ENCODE measurements at places on chromosomes 12 and 14. TPM values are rescaled to one million over a fixed set of nuclear protein-coding genes. Genes with fewer than 3 reads are reported as not detected.

DNA sequence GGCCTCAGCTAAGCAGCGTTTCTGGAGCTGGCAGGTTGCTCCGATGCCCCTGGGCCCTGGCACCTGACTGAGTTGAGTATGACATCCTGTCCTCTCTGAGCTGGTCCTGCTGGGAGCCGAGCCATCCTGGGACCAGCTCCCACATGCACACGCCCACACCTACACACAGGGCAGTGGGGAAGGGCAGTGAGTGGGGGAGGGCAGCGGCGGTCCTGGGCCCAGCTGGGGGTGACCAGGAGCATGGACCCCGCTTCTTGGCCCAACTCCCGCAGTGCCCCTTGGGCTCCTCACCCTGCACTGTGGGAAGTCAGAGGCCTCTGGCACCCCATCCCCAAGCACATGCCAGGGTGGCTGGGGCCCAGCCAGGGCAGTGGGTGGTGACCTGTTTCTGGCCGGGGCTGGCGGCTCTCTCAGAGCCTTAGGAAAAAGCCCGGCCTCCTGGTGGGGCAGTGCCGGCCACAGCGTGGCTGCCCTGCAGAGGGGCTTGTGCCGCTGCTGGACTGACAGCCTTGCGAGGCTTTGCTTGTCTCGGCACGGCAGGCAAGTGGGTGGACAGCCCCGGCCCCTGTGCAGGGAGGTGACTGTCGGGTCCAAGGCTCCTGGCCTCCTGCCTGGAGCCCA lies 5.9 kb upstream of the CRIP2 start:
- DNase-seq = no peak

DNA sequence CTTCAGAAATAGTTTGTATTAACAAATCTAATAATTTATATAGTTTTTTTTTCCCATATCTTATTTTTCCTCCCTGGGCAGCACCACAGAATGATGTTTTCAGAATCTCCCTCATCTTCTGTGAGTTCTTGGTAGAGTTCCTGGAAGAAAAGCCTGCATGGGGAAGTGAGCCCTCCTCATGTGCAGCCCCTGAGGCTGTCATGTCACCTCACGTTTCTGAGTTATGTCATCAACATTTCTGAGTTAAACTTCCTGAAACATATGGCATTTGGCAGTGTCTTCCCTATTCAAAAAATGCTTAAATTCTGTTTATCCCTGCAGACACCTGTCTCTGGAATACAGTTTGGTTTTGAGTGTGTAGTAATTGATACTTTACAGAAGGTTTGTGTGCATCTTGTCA lies 979.0 kb downstream of the TMEM121 start:
- DNase-seq = no peak

DNA sequence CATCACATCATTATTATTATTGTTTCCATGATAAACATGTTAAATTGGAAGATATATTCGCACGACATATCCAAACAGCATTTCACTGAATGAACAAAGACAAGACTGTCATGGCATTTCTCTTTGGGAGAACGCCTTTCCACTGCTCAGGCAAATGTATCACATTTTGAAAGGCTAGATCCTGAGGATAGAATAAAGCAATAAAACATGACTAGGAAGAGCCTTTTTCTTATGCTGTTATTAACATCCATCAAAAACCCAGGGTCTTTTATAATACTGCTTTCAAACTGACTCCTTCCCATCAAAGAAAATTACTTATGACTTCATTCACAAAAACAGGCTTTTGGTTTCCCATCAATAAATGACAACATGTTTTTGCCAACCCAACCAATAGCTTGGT lies 630.9 kb downstream of the TMTC2 start:
- no peak for DNase-seq

GRCh38 chr14:64790478-64790877 lies 86.3 kb downstream of the PLEKHG3 start:
- no peak for DNase-seq

The SCFD1 gene
- 94.6 TPM for total RNA-seq

Measured in mesothelial cell of epicardium (in vitro differentiated cells).